ENCODE measurements at places on chromosomes 2 and 18. TPM values are rescaled to one million over a fixed set of nuclear protein-coding genes. Genes with fewer than 3 reads are reported as not detected.

The DNPEP gene
- 35.7 TPM for total RNA-seq

The CCBE1 gene
- total RNA-seq = 0.85 TPM

The LYG1 gene
- total RNA-seq = not detected

The KIAA2012 gene
- not detected for total RNA-seq

The SH3BP4 gene
- 20.7 TPM for total RNA-seq

The MTERF4 gene
- 20.3 TPM for total RNA-seq

The NEU4 gene
- total RNA-seq = not detected

The UGT1A9 gene
- total RNA-seq = not detected

The SKOR2 gene
- not detected for total RNA-seq

The C2orf66 gene
- total RNA-seq = 0.56 TPM

The THSD7B gene
- total RNA-seq = 0.07 TPM

The FAM237A gene
- not detected for total RNA-seq

The CRYBA2 gene
- total RNA-seq = not detected

The POTEF gene
- not detected for total RNA-seq

The LRRC30 gene
- not detected for total RNA-seq

The MC4R gene
- not detected for total RNA-seq

The DLGAP1 gene
- 0.07 TPM for total RNA-seq

The BOK gene
- 48.3 TPM for total RNA-seq

The RAB17 gene
- total RNA-seq = 0.85 TPM

The DHRS9 gene
- 34.2 TPM for total RNA-seq

The SPHKAP gene
- not detected for total RNA-seq

The NEURL3 gene
- not detected for total RNA-seq

The PROKR1 gene
- not detected for total RNA-seq

The CHRND gene
- not detected for total RNA-seq

The CBLN2 gene
- not detected for total RNA-seq

The TRPM8 gene
- not detected for total RNA-seq

The EFEMP1 gene
- total RNA-seq = 233 TPM

The REG3G gene
- not detected for total RNA-seq

The GPR39 gene
- 10.9 TPM for total RNA-seq

The SERPINB13 gene
- total RNA-seq = 44.9 TPM

The CHRNG gene
- total RNA-seq = not detected

The TWSG1 gene
- 30.6 TPM for total RNA-seq

The LRRFIP1 gene
- 50.8 TPM for total RNA-seq

The PPP1R1C gene
- total RNA-seq = 14.6 TPM

The COL4A4 gene
- 0.05 TPM for total RNA-seq

The PIEZO2 gene
- total RNA-seq = 0.78 TPM

The LIPG gene
- 40.8 TPM for total RNA-seq

The C2orf78 gene
- total RNA-seq = not detected

The TFCP2L1 gene
- 12.9 TPM for total RNA-seq

The CRYGD gene
- not detected for total RNA-seq

The VIT gene
- not detected for total RNA-seq

The DNMT3A gene
- total RNA-seq = 9.2 TPM

The CD207 gene
- total RNA-seq = not detected

The CSRNP3 gene
- 4.8 TPM for total RNA-seq

The NXPH2 gene
- not detected for total RNA-seq

The SPC25 gene
- 6.8 TPM for total RNA-seq

The DARS1 gene
- 81.7 TPM for total RNA-seq

The ERICH2 gene
- total RNA-seq = 0.60 TPM

The AMER3 gene
- total RNA-seq = not detected

The TM4SF20 gene
- total RNA-seq = not detected

The ALPP gene
- total RNA-seq = not detected

The ARHGEF33 gene
- total RNA-seq = 0.14 TPM

The LYG2 gene
- total RNA-seq = not detected

The POTEJ gene
- total RNA-seq = not detected

The IKZF2 gene
- 20.2 TPM for total RNA-seq

The HJURP gene
- 26.2 TPM for total RNA-seq

The GKN2 gene
- not detected for total RNA-seq

The SATB2 gene
- 0.28 TPM for total RNA-seq

The GYPC gene
- 2.8 TPM for total RNA-seq

The ADAM23 gene
- 0.09 TPM for total RNA-seq
